COR-L47 (cell line): ENCODE measurements at places on chromosomes 13 and 19.
A peak's percentile ranks its signal among the peaks of the same experiment; 100 is the strongest.

DNA sequence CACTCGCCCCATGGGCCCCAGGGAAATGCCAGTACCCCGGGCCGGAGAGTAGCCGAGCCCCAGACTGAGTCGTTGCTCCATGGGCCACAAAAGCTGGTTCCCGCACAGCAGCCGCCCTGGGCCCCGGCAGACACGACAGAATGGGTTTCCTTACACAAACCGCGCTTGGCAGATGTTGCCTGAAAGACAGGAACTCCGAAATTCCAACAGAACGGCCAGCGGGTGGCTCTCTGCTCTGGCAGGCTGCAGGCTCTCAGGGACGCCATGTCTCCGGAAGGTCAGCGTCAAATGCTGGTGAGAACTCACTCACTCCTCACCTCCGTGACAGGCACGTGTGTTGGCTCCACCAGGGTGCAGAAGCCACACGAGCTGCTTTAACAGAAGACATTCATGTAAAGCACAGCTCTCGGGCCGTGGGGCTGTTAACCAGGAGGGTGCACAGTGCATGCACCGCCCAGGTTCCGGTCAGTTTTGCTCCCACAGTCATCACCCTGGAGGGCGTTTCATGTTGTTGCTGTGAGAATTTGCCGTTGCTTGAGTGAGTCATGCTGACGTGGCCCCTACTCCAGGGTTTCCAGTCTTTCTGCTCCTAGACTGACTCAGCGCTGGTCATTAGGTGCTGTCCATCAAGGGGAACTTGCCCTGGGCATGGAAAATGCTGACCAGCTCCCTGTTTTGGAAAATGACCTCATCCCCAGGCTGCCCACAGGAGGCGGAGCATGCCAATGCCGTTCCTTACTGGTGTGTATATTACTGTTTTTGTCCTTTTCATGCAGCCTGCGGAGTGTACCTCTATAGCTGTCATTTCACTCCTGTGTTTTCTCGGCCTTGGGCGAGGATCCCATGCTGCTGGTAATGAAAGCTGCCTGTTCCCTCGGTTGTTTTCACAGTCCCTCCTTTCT lies 44.8 kb downstream of the ANKRD10 start:
- no peak for DNase-seq

DNA sequence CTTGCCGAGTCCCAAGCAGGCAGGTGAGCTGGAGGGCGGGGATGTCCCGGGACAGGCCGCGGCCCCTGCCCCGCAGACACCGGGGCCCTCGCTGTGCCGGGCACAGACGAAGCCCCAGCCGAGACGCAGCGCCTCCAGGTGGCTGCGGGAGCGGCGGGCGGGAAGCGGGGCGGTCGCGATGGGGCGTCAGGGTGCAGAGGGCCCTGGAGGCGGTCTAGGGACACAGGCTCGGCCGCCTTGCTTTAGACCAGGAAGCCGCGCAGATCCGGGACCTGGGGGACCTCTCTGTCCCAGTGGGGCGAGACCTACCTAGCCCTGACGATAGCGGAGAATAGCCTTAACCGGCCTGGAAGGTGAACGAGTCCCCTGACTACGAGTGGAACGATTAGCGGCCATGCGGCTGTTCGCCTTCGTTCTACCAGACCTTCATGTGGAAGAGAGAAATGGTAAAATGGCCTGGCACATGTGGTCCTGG lies 4.2 kb upstream of the ZNF564 start:
- no peak for DNase-seq

DNA sequence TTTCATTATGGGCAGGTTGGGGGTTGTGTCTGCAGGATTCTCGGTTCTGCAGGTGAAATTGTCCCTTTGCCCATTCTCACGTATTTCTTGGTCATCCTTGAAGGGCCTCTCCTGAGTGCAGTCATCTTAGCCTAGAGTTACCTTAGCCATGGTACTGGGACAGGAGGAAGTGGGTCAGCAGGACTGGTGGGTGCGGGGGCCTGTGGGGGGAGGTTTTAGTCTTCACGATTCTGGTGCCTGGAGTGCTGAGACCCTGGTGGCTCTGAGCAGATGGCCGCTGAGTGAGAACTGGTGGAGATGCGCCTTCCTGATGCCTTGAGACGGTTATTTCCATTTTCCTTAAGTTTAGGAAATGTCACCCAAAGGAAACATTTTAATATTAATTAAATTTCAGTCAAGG lies 11.8 kb downstream of the COL4A2 start:
- DNase-seq: no peak

DNA sequence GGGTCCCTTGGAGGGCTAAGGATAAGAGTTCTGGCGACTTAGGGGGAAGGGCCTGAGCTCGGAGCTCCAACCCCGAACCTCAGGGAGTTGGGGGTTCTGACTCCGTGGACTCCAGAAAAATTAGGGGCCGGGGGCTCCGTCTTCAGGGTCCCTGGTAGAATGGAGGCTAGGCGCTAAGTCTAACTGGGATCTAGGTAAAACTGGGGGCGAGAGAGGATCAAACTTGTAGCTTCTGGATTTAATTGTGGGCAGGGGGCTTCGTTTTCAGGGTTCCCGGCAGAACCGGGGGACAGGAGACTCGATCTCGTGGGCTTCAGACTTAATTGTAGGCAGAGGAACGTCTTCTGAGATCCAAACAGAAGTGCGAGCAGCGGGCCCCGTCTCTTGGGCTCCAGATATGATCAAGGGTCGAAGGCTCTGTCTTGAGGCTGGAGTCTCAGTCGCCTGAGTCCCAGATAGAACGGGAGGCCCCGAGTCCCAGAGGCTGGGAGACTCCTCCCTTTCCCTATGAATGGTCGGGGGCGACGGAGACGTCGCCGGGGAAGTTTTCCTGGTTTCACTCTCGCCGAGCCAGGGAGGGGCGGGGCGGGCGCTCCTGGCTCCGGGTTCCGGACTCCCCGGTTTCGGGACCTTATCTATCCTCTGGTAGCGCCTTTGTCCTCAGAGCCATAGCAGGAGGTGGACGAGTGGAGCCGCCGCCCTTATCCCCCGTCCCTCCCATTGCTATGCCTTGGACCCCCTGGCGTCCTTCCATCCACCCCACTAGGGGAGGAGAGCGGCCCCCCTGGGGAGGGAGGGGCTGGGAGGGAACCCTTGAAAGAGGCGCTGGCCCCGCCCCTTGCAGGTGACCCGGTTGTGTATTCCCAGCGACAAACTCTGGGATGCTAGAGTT lies 1.3 kb downstream of the NECTIN2 start:
- peak; percentile 41 for DNase-seq

GRCh38 chr19:2274931-2275535 lies 6.9 kb downstream of the PEAK3 start:
- peak; percentile 76 for DNase-seq

DNA sequence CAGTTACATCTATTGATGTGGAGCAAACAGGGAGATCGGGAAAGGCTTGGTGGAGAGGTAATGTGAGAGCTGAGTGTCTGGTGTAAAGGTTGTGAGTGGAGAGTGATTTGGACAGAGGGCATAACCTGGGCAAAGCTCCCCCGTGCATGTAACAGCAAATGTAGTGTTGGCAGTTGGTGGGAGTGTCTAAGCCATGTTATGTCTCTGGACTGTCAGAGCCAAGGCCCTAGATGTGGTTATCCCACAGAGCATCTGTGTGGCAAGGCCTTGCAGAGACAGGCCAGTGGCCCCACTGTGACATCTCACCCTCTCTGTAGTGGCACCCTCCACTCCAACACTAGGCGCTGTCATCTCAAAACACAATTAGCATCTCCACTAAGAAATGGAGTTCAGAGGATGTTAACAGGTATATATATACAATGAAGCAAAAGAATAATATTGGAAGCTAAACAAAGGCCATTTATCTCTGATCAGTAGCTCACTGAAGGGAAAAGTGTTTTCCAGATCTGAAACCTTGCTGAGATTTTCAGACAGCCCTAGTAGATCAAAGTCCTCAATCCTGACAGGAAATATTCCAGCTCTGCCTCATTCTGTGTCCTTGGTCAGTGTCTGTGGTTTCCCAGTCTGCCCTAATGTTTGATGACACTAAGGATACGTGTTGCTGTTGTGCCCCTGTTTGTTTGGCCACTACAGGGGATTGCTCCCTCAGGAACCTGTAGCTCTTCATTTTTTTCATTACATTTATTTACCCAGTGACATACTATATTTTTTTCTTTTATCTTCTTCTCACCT lies 20.2 kb downstream of the POLR1D start:
- DNase-seq: no peak

GRCh38 chr13:77375560-77376108 lies 48.7 kb upstream of the MYCBP2 start:
- no peak for DNase-seq

GRCh38 chr13:30898070-30898469 lies 8.0 kb upstream of the MEDAG start:
- DNase-seq: no peak

DNA sequence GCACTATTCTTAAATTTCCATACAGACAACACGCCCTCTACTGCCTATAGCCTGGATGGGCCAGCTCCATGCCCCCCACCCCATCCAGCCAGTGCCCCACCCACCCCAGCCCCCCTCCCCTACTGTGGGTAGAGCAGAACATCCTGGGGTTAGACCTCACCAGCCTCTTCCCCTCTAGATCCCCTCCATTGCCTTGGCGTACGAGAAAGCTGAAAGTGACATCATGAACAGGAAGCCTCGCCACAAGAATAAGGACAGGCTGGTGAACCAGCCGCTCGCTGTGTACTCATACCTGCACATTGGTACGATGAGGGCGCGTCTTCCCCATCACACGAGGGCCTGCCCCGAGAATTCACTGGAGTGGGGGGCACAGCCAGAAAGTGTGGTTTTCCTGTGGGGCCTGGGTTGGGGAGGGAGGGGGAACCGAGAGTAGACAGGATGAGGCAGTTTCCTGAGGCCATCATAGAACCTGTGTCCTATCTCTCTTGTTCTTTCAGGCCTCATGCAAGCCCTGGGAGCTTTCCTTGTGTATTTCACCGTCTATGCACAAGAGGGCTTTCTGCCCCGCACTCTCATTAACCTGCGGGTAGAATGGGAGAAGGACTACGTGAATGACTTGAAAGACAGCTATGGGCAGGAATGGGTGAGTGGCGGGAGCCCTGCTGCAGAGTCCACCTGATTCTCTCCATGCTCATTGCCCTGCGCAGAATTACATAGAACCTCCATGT lies 29.1 kb downstream of the ATP12A start:
- DNase-seq: no peak

GRCh38 chr13:63690672-63691071 lies 2275.0 kb upstream of the PCDH20 start:
- no peak for DNase-seq

GRCh38 chr13:109363431-109363830 lies 423.0 kb downstream of the IRS2 start:
- no peak for DNase-seq

GRCh38 chr13:79541426-79542049 lies 60.6 kb downstream of the NDFIP2 start:
- DNase-seq: peak; percentile 20

GRCh38 chr19:54325194-54325621 lies 12.2 kb upstream of the LILRA5 start:
- DNase-seq: no peak

GRCh38 chr13:57925250-57925649 lies 293.7 kb downstream of the PCDH17 start:
- no peak for DNase-seq
